Natural killer cell treated with Interleukin-12 subunit alpha and Interleukin-12 subunit beta and Interleukin-15 and Interleukin-18, amount 100 ng/mL, for 72 hours (primary cell): ENCODE measurements at places on chromosomes 3 and 15. TPM values are rescaled to one million over a fixed set of nuclear protein-coding genes. Genes with fewer than 3 reads are reported as not detected.

DNA sequence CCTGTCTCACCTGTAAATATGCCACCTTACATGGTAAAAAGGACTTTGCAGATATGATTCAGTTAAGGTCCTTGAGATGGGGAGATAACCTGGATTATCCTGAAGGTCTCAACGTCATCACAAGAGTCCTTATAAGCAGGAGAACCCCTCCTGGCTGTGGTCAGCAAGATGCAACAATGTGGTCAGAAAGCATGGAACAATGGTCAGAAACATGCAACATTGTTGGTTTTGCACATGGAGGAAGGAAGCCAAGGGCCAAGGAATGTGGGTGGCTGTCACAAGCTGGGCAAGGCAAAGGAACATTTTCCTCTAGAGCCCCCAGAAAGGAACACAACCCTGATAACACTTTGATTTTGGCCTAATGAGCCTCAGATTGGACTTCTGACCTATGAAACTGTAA is 9.4 kb upstream of the SUMF1 start:
- no peak for DNase-seq

DNA sequence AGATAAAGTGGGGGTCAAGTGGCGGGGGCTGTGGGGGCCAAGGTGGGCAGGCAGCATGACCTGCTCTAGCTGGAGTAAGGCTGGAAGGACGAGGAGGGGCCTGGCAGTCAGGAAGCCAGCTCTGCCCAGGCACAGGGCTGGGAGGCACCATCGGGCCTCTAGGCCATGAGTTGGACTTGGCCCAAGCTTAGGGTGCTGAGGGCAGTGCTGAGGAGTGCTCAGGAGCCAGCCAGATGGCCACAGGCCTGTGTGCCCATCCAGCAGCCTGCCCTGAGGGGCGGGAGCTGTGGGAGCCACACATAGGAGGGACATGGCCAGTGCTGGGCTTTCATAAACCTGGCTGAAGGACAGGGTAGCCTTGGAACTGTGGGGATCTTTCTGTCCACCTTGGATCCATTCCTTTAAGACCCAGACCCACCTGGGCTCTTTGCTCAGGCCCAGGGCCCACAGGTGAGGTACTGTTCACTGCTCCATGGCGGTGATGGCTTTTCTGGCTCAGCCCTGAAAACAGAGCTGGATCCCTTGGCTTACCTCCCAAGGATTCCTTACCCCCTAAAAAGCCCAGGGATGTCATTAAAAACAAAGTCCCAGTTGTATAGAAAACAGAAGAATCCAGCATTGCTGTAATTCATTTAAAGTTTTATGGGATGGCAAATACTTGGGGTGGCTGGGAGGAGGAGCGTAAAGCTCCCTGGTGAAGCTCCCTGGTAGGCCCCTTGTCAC is 137.0 kb downstream of the DNAJB8 start:
- DNase-seq, result peak; percentile 37

DNA sequence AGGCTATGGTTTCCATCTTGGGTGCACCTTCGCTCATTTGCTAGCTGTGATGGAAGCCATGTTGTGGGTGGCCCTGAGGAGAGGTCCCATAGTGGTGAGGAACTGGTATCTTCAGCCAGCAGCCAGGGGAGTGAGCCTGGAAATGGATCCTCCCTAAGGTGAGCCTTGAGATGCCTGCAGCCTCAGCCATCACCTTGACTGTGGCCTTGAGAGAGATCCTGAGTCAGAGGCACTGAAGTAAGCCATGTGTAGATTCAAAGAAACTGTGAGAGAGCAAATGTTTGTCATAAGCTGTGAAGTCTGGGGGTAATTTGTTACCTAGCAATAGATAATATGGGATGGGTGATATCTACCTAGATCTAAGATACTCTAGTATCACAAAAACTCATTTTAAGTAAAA is 105.3 kb downstream of the SNRK start:
- DNase-seq, result no peak

DNA sequence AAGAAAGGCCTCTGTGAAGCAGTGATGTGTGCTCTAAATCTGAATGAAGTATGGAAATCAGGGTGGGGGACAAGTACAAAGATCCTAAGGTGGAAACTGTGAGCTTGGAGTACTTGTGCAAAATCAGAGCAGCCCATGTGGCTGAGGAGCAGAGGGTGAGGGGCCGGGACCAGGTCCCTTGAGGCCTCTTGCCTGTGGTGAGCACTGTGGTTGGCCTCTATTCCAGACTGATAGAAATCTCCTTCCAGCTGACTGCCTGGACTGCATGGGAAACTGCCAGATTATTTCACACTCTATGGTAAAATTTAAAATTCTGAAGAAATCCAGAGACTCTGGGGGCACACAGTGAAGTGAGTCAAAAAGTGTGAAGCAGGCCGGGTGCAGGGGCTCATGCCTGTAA is 81.4 kb downstream of the TM4SF4 start:
- no peak for DNase-seq

- no peak for DNase-seq
These were observed 297.5 kb upstream of the STT3B start for GRCh38 chr3:31235062-31235700.

GRCh38 chr3:484341-484740 is 287.8 kb downstream of the CHL1 start:
- DNase-seq, result no peak

GRCh38 chr3:121592856-121593702 is at the start of gene FBXO40:
TSS of gene FBXO40 (plus strand) at chr3:121593379. CDS start at chr3:121620576, 27,197 bp downstream.
- DNase-seq, result no peak

GRCh38 chr3:187062526-187063177 is 76.6 kb downstream of the RPL39L start:
- no peak for DNase-seq

DNA sequence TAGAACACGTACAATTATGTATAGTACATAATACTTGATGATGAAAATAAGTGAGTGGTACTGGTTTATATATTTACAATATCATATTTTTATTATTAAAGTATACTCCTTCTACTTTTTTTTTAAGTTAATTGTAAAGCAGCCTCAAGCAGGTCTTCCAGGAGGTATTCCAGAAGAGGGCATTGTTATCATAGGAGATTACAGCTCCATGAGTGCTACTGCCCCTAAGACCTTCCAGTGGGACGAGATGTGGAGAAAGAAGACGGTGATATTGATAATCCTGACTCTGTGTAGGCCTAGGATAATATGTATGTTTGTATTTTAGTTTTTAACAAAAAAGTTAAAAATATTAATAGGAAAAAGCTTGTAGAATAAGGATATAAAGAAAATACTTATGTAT is 40.3 kb upstream of the SCN5A start:
- no peak for DNase-seq

DNA sequence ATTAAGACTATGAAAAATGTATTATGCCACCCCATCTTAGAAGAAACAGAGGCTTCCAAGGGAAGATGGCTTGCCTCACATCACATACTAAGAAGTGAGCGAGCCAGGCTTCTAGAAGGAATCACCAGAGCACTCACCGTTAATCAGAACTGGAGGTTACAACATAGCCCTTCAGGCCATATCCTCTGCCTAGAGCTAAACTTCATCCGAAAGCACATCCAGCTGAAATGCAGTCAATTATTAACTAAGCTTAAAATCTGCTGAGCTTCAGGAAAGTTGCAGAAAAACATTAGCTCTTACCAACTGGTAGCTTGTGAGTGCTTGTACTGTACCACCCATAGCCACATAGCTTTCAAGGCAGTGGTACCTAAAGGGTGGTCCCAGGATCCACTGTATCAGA is 483.2 kb downstream of the TBL1XR1 start:
- DNase-seq, result no peak

- DNase-seq, result no peak
These were observed 21.2 kb downstream of the CFAP100 start for GRCh38 chr3:126415661-126416591.

- no peak for DNase-seq
These were observed 3.4 kb upstream of the DISP2 start for GRCh38 chr15:40354408-40355171.

DNA sequence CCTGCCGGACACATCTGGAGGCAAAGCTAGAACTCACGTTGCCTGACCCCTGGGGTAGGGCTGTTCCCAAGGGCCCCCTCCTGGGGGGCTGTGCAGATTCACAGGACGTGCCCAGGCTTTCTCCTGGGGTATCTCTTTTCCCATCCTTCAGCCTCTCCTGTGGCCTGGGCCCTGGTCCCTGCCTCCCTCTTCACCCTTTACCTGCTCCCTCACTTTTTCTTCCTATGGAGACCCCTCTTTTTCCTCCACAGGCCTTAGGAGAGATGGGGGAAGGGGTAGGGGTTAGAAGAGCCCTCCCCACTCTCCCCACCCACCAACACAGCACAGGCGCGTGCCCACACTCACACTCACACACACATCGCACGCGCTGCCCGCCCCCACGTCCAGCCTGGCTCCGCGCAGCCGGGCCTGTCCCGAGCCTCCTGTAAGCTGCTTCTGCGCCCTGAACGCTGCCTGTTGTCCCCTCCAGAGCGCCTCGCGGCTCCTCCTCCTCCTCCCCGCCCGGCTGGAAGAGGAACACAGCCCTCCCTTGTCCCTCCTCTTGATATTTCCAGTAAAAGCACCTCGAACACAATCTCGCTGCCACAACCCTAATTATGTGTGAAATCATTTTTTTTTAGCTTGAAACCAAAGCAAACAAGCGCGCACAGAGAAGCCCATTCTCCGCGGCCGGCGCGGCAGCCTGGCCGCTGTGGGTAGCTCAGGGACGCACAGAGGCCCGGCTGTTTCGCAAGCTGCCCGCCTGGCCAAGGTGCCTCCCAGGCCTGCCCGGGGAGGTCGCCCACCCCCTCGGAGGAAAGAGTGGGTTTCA is 33.9 kb upstream of the ACAN start:
- no peak for DNase-seq

- DNase-seq, result no peak
These were observed 43.0 kb downstream of the USP13 start for GRCh38 chr3:179695672-179696313.

GRCh38 chr3:129180461-129180860 is 3.2 kb downstream of the CNBP start:
- no peak for DNase-seq

GRCh38 chr3:39063143-39063542 is 11.3 kb downstream of the WDR48 start:
- DNase-seq, result no peak

DNA sequence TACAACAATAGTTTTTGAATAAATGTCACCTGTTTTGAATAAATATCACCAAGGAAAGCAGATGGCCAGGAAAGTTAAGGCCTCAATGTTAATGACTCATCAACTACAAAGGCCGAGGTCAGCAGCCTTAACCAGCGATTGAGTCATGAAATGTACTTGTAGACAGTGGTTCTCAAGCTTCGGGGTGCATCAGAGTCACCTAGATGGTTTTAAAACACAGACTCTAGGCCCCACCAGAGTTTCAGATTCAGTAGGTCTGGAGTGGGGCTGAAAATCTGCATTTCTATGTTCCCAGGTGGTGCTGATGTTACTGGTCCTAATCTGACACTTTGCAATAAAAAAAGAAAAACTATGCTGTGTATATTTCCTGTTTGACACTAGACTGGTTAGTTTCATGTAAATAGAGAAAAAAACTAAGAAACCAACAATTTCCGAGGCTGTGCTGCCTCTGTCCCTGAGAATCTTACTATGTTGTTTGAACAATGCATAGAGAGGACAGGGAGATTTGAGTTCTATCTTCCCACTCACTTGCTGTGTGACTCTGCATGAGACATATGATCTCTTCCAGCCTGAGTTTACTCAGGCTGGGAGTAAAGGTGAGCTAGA is 9.8 kb downstream of the RAB27A start:
- DNase-seq, result peak; percentile 84

- no peak for DNase-seq
These were observed 144.0 kb upstream of the PDZRN3 start for GRCh38 chr3:73768524-73769308.

DNA sequence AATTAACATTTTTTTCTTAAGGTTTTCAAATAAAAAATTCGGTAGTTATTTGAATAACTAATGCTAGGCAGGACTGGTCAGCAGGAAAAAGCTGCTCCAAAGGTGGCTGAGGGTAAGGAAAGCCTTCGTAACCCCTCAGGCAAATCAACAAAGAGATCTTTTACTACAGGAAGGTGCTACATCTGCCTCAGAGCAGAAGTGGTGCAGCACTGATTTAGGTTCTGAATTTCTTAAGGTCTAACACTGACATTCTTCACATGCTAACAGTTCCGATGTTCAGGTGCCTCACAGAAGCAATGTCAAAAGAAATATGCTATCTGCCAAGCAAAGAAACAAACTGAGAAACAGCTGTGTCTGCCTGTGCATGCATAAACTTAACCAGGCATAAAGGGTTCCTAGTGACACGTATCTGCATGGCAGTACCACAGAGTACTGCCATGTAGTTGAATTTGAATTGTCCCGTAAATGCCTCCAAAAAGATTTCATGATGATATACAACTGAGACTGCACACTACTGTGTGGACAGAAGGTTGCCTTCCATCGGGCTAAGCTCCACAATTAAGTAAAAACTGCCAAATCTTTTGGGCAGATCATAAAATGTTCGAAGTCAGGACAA is 275.0 kb upstream of the NSMCE3 start:
- no peak for DNase-seq

DNA sequence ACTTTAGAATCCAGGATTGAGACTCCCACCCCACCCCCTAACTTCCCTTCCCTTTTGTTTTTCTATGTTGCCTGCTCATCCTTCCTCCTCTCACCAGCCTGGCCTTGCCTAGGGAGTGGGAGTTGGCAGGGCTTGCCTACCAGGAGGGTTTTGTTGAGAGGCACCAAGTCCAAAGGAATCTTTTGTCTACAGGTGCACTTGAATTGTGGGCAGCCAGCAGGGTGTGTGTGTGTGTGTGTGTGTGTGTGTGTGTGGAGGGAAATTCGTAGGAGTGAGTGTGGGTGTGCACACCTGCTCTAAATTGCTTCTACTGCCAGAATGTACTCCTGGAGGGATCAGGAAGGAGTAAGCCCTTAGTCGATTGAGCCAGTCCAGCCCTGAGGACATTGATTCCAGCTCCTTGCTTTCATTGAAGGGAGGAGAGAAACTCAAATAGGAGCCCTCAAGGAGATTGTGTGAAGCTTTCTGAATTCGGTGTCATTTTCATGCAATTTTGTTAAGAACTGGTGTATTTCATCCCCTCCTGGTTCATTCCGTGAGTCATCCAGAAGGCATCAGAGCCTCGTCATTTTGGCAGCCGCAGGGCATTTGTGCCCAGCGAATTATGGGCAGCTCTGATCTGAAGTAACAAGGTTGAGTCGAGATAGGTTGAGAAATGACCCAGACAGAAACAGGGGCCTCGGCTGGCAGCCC is 112.1 kb downstream of the SLCO3A1 start:
- no peak for DNase-seq

LRRK1 gene
- total RNA-seq, result 0.70 TPM

APOD gene
- total RNA-seq, result not detected

MCTP2 gene
- 262 TPM for total RNA-seq

CPNE9 gene
- not detected for total RNA-seq

LRRC31 gene
- total RNA-seq, result not detected

PDE8A gene
- total RNA-seq, result 27.0 TPM

ST3GAL6 gene
- total RNA-seq, result not detected

LSAMP gene
- not detected for total RNA-seq

DLL4 gene
- not detected for total RNA-seq

DPPA2 gene
- not detected for total RNA-seq

UBL7 gene
- total RNA-seq, result 34.3 TPM

HRH1 gene
- total RNA-seq, result 0.14 TPM

CPNE4 gene
- total RNA-seq, result not detected

ALAS1 gene
- total RNA-seq, result 121 TPM

SAMMSON gene
- not detected for total RNA-seq

TM4SF1 gene
- total RNA-seq, result not detected

POLQ gene
- 49.6 TPM for total RNA-seq

SLC51A gene
- total RNA-seq, result not detected

CCDC33 gene
- total RNA-seq, result not detected

GOLGA6B gene
- not detected for total RNA-seq

GOLGA8T gene
- 2.3 TPM for total RNA-seq

LRTM1 gene
- total RNA-seq, result not detected
